AG20443 (cell line): ENCODE measurements at places on chromosomes 2 and 18.

- no peak for DNase-seq
Measured at GRCh38 chr2:106969777-106970176, 83.8 kb upstream of the ST6GAL2 start.

- no peak for DNase-seq
Measured at GRCh38 chr2:172377408-172377807, 50.0 kb upstream of the ITGA6 start.

DNA sequence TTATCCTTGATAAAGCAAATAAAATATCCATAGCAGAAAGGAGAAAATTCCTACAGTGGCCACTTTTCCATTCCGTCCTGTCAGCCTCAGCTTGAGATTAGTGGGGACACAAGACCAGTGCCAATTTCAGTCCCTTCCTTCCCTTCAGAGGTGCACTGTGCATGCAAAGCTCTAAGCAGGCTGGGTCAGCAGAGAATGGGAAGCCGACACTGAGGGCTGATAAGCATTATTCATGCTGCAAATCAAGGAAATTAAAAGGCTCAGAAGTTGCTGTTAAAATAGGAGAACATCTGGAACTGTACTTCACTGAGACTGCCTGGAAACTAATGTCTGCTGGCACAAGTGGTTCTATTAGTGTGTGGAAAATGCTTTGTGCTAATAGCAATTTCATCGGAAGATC is 534.3 kb downstream of the ADCYAP1 start:
- DNase-seq = no peak

DNA sequence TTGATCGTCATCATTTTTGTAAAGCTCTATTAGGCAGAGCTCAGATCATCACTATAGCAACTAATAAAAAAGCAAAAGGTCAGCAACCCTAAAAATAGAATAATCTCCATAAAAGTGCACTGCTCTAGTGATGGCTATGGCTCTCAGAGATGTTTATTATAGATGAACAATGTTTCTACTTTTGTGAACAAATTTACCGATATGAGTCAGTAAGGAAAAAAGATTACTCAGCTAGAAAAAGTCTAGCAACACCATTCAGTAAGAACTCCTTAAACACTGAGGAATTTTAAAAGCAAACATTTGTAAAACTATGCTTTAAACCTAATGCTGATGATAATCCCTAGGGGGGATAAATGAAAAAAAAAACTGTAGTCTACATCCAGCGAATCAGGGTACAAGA is 69.6 kb downstream of the ACVR1C start:
- no peak for DNase-seq

DNA sequence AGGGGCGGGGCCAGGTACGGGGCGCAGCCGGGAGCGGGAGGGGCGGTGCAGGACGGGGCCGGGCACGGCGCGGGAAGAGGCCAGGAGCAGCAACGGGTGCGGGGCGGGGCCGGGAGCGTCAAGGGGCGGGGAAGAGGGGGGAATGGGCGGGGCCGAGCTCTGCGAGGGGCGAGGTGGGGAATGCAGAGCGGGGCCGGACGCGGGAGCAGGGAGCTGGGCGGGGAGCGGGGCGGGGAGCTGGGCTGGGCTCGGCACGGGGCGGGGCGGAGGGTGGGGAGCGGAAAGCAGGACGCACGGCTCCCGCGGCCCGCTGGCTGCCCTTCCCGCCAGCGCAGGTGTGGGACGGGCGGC is at the start of gene IMPA2:
TSS of gene IMPA2 (plus strand) at position 316 of the 351 bp plus-strand sequence. CDS start 163 bp downstream, outside the sequence.
- DNase-seq = peak; percentile 98

GRCh38 chr18:70463085-70463484 is 174.2 kb downstream of the SOCS6 start:
- DNase-seq = no peak

DNA sequence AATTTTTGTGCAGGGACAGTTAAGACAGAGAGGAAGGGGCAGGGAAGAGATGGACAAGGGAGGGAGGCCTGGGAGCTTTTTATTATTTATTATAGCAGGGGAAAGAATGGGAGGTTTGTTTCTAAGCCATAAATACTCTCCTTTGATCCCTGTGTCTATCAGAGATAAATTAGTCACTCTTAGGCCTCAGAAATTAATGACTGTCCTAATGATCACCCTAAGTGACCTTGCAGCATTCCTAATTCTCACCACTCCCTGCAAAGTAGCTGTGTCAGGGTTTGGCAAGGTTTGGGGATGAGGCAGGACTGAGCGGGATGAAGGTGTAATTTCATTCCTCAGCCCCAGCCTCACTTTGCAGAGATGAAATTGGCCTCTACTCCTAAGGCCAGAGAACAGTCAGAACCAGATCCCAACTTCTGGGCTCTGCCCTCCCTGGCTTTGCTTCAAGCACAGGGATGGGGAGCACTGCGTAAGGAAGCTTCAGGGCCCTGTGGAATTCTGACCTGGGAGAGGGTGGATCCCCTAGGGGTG is 95.0 kb downstream of the TMEM17 start:
- DNase-seq = no peak

GRCh38 chr2:86566158-86566820 is 3.0 kb upstream of the CHMP3 start:
- no peak for DNase-seq

DNA sequence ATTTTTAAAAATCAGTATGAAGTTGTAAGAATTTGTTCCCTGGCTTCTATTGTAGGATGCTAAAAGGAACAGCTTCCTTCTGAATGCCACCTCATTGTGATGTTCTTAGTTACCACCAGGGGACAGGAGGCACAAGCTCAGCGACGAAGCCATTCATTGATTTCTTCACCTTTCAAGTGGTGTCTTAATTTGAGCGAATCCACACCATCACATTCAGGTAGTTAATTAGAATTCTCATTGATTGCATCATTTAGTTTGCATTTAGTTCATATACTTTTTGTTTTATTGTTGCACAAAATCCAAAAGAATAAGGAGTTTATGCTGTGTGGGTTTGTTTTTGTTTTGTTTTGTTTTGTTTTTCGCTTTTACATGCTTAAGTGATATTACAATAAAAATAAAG is 23.1 kb downstream of the CYP27C1 start:
- DNase-seq = no peak

DNA sequence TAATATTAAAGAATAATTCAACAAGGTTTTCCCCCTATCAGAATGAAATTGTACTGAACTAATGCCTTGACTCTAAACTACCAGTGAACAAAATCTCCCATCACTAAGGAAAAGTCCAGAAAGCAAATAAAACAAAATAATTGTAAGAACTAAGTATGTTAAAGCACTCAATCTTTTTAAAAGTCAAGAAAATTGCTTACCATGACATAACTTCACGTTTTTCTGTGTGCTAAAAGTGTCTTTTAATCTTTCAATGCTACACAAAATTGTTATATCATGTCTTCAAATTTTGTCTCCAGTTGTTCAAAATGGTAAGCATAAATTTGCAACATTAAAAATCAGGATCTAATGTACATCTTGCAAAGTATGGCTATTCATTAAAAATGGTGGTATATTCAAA is 156.1 kb downstream of the BAZ2B start:
- DNase-seq = no peak

DNA sequence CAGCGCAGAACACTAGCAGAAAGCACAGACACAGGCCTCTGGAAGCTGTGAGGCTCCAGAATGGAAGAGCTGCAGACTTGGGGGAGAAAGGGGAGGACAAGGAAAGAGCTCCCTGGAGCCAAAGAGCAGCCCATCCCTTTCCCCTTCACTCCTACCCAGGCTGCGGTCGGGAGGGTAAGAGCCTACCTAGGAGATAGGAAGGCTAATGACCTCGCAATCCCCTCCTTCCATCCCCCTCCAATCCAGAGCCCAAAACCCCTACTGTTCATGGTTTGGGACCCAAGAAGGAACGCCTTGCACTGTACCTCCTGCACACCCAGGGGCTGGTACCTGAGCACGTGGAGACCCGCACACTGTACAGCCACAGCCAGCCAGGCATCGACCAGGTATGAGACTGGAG is 39.8 kb downstream of the LMAN2L start:
- DNase-seq = no peak

DNA sequence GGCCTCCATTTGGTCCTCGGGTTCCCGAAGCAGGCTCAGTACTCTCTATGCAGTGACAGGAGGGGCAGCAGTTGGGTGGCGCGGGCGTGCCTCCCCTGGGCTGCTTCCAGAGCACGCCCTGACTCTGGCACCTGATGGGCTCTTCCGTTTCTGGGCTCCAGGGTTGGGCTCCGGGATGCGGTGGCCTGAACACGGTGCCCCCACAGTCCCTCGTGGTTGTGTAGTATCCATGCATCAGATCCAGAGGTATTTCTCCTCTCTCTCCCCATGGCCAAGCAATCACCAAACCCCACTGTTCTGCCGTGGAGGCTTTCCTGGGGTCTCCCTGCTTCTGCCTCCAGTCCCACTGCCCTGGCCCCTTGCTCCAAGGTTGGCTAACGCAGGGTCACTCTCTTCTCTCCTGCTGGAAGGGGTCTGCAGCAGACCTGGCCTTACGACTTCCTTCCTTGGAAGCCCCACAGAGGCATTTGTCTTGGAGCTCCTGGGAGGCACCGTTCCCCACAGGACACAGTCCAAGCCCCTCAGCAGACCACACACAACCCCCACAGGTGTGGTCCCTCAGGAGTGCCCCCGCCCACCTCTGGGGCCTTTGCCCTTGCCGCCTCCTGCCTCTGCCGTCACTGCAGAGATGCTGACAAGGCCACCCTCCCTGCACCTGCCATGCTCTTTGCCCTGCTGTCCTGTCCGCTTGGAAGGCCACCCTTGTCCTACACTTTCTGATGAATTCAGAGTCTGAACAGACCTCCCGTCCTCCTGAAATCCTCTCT is 136.6 kb upstream of the ASB18 start:
- DNase-seq = no peak

DNA sequence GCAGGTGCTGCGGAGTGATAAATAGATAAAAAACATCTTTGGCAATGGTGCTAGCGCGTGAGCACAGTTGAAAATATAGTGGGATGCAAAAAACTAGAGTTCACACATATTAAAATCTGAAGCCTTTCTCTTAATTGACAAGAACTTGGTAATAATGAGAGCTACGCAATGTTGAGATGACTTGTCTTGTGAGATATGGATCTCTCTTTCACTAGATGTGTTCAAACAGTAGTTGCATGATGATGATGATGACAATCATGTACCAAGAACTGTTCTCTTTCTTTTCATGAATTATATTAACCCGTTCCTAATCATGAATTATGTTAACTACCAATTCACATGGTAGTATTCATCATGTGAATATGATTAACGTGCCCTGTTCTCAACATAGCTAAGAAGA is 81.1 kb downstream of the DYNAP start:
- no peak for DNase-seq

- DNase-seq = no peak
Measured at GRCh38 chr2:120890566-120891360, 155.1 kb downstream of the GLI2 start.

DNA sequence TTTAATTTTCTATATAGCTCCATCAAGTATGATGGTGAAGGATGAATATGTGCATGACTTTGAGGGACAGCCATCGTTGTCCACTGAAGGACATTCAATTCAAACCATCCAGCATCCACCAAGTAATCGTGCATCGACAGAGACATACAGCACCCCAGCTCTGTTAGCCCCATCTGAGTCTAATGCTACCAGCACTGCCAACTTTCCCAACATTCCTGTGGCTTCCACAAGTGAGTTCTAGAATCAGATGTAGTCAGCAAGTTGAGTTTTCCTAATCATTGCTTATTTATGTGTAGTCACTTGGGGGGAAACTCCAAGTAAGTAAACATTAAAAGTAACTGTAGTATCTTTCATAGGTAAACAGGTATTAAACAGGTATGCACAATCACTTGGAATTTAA is 24.8 kb downstream of the SMAD4 start:
- DNase-seq = peak; percentile 39

DNA sequence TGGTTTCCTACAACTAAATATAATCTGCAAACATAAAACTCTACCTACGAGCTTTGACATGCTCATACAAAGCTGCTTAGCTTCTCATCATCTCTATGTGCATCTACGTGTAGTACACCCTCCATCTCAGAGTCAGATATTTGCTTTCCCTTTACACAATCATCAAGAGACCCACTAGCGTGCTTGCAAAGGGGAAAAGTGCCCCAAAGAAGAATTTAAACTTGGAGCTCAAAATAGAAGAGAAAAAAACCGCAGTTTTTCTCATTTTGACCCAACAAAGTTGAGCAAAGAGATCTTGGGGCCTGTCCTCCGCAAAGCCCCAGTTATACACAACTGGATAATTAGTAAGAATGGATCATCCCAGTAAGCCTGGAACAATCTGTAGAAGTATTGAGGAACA is 104.1 kb downstream of the PAX3 start:
- no peak for DNase-seq

- DNase-seq = peak; percentile 14
Measured at GRCh38 chr2:32882816-32883810, 63.6 kb upstream of the LTBP1 start.

DNA sequence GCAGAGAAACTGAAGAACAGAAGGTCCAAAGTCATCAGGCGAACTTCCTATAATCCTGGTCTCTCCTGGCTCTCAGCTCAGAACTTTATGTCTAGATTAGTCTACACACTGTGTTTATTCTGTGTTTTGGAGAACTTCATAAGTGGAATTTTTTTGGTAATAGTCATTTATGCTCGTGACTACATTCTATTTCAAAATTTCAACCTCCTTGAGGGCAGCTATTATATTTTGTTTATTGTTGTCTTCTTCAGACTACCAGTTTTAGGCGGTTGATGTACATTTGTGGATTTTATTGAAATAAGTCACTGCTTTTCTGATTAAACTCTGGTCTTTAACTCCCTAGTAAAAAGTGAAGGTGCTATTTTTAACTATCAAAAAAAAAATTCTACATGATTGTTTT is 816.6 kb downstream of the SATB2 start:
- DNase-seq = no peak

DNA sequence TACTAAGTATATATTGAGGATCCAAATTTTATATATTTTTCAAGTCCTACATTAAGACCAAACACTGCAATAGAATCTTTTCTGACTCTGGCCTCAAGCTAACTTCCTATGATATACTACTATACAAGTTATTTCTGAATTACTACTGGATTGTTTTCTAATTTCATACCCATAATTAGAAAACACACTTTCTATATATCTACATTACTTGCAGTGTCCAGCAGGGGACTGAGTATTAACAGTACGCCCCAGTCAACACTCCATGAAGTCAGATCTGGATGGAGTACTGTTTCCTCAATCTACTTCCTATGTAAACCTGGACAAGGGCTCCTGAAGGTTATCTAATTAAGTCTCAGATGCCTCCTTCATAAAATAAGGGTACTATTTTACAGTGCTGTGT is 26.5 kb downstream of the RMP24 start:
- no peak for DNase-seq

- DNase-seq = no peak
Measured at GRCh38 chr2:104701411-104701911, 152.5 kb upstream of the POU3F3 start.

DNA sequence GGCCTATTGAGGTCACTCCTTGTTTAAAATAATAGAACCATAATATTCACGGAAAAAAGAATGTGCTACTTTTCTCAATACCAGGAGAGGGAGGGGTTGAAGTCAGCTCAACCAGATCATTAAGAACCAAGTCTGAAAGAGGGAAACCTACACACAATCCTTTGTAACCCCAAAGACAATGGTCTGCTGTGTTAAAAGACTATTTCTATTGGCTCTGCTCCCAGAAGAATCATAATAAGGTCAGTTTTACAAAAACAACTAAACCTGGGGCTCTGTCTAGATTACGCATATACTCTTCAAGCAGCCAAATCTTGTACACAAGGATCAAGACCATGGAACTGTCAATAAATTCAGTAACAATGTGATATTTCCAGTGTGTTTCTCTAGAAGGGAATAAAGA is 177.2 kb upstream of the CRIM1 start:
- no peak for DNase-seq
